ENCODE measurements at places on chromosomes 12 and 14.

- DNase-seq, result no peak
Observed at GRCh38 chr12:27498761-27499160, 25.2 kb upstream of the PPFIBP1 start.

- DNase-seq, result no peak
Observed at GRCh38 chr14:24848102-24848790, 201.7 kb downstream of the STXBP6 start.

GRCh38 chr14:95256002-95256775, 63.5 kb downstream of the CLMN start:
- no peak for DNase-seq

DNA sequence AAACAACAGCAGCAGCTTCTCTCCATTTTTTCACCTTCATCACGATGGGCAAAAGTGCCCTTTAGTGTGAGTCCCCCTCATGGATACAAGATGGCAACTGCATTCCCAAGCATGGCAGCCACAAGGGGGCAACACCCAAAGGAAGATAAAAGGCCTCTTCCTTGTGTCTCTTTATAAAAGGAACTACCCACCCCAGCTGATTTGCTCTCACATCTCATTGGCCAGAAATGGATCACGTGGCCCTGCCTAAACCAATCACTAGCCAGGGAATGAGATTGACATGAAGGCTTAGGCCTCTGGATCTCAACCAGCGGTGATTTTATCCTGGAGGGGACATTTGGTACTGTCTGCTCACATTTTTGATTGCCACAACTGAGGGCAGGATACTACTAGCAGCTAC, 21.9 kb upstream of the IFT81 start:
- peak; percentile 46 for DNase-seq

GRCh38 chr14:38405851-38406635, 150.2 kb upstream of the CLEC14A start:
- DNase-seq, result no peak

DNA sequence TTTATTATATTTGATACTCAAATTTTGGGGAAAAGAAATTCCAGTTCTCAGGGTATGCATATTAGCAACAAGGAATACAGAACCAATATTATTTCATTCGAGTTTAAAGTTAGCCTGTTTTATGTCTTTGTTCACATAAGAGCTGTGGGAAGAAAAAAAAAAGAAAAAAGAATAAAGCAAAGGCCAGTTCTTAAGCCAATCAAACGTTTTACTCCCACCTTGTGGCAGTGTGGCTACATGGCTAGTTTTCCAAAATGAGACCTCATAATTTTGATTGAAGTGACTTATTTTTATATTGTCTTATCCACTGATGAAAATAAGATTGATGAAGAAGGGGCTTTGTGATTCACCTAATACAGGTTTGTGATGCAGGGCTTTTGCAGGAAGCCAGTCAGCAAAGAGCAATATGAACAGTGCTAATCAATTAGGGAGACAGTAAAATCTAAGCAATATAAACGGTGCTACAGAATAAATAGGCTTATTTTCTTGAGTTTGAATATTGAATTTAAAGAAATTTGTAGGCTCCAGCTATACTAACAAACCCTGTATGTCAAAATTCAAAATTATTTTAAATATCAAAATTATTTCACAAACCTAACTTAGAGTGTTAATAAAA, 624.1 kb upstream of the FOXG1 start:
- no peak for DNase-seq

DNA sequence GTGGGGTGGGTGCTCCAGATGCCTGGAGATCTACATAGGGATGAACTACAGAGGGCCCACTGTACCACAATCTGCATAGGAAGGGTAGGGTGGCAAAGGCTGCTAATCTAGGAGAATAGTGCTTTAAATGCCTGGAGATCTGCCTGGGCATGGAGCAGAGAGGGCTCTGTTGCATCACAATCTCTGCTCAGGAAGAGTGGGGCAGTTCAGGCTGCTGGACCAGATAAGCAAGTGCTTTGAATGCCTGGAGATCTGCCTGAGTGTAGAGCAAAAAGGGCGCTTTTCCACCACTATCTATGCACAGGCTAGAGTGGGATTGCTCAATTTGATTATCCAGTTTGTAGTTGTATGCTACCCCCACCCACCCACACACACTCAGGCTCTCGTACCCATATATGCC, 886.3 kb upstream of the SEL1L start:
- DNase-seq, result no peak

- no peak for DNase-seq
Observed at GRCh38 chr12:91178781-91179180, 3.8 kb downstream of the DCN start.

DNA sequence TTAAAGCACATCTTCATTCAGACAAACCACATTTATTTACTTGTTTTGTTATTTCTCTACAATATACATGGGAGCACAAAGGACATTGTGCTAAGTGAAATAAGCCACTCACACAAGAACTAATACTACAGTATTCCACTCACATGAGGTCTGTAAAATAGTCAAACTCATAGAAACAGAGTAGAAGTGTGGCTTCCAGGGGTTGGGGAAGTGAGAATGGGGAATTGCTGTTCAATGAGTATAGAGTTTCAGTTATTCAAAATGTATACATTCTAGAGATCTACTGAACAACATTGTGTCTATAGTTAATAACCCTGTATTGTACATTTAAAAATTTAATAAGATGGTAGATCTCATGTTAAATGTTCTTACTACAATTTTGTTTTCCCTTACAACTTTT, 88.8 kb downstream of the ATXN7L3B start:
- no peak for DNase-seq

DNA sequence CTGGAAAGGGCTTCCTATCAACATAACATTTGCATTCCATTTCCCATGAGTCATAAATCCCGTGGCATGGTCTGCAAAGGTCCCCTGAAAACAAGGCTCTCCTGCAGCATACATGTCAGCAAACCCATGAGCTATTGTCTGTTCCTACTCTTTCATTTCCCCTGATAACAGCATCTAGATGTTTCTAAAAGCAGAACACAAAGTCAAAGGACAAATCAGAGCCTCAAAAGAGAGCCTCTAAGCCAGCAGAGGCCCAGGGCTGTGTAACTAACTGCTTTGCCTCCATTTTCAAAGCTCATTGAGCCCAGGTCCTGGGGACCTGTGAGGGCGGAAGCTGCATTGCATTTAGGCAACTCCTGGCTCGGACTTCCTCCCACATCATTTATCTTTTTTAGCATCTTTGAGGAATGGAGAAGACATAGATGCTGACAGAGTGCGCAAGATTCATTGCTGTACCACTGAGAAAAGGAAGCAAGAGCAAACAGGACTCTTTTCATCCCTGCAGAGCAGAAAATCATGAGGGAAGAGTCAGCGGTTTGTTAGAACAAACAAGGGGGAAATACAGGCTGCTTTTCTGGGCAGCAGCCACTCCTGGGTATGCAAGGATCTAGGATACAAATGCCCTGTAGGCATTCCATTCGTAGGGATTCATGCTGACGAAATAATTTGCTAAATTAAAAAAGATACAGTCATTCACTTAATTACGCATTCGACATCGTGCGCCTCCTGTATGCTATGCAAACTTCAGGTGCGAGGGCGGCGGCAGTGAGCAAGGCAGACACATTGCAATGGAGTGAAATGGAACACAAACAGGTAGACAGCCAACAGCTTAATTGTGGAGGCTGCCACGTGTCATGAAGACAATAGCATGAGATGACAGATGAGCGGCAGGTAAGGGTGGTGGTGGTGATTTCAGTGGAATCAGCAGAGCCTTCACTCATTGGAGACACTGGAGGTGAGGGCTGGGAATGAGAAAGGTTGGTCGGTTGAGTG, 131.0 kb downstream of the TMEM132D start:
- no peak for DNase-seq

GRCh38 chr14:27409944-27410343, 812.1 kb upstream of the NOVA1 start:
- DNase-seq, result no peak

GRCh38 chr12:21340403-21340802, 5.7 kb upstream of the SLCO1A2 start:
- DNase-seq, result no peak

- no peak for DNase-seq
Observed at GRCh38 chr14:51448831-51449670, 202.7 kb upstream of the FRMD6 start.

GRCh38 chr12:89875225-89875624, 166.6 kb upstream of the ATP2B1 start:
- no peak for DNase-seq

- DNase-seq, result no peak
Observed at GRCh38 chr12:3122841-3123678, 45.9 kb downstream of the TSPAN9 start.

GRCh38 chr12:88638966-88639760, 58.9 kb upstream of the KITLG start:
- DNase-seq, result no peak

- DNase-seq, result no peak
Observed at GRCh38 chr14:74974364-74975058, 19.1 kb upstream of the PGF start.

DNA sequence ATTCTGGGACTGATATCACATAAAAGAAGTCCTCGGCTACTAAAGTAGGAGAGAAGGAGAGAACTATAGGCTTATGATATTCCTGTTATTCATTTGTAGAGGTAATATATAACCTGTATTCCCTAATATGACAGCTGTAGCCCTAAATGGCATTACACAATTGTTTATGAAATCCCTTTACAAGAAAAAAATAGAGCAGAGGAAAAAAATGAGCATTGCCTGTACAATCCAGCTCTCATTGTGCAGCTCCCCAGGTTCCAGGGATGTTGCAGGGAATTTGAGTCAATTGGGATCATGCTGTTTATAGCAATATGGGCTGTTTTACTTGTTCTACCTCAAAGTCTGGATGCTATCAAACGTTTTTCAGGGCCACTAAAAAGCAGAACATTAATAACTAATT, 173.1 kb downstream of the APAF1 start:
- DNase-seq, result no peak

DNA sequence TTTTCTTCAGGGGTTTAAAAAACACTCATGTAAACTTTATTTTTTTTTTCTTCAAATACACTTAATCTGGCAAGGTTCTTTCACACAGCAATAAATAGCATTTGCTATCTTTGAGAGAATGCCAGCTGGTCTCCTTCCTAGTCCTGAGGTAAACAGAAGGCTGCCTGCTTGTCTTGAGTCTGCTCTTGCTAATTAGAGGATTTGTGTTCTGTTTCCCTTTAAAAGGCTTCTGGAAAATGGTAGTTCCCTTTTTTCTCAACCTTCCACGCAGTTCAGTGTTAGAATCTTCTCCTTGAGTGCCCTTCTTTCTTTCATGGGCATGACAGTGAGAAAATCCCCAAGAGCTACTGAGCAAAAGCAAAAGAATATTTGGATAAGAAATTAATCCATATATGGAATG, 92.3 kb upstream of the DCN start:
- DNase-seq, result no peak

DNA sequence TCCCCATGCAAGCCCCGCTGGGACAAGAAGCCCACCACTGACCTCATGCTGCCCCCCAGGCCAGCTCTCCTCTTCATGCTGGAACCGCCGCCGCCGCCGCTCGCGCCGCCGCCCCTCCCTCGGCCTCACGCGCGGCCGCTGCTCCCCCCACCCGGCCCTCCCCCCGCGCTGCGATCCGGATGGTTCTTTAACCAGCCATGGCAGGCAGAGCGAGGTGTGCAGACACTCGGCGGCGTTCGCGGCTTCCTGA, at the start of gene DCAF5:
DCAF5 (minus strand) TSS at position 218 of the 250 bp plus-strand sequence; CDS start at position 77, 141 bp downstream.
- no peak for DNase-seq

DNA sequence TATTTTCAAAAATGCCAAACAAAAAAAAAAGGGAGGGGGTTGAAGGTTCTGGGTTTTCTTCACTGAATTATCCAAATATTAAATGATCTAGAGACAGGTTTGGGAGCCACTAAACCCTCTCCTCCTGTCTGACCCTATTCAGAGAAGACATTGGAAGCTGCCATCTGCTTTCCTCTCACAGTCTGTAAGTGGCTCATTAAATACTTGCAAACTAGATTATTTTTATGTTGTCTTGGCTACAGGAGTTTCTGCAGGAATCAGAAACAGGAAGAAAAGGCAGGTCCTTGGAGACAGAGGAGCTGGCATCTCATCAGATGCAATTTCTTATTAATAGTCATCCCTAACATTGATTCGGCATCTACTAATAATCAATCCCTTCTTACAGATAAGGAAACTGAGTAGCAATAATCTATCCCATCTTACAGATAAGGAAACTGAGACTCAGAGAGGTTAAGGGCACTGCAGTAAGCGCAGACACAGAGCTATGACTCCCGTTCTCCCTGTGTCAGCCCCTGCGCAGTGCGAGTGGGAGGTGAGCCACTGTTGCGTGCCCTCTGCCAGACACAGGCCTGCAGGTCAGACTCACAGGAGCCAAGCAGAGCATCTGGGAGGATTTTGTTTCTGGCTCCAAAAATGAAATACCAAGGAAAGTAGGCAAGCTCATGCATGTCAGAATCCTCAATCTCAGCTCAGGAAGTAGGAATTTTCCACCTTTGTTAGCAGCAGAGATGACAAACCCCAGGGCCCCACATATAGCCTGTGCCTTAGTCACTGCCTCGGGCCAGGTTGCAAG, 11.0 kb downstream of the BDKRB2 start:
- no peak for DNase-seq

DNA sequence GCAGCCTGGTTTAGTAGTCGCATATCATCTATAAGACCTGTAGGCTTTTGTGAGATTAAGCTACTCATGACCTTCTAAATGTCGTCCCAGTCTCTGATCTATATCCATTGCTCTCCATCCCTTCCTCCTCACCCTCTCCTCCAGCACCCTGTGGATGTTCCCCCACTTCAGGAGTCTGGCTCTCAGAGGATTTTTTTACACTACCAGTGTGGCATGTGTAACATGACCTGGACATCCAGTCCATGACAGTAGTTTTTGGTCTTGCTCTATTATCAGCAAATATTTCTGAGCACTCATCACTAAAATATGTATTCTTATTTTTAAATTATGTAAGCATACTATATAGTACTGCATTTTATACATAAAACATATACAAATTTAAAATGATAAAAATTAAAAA, 142.1 kb downstream of the DYRK2 start:
- no peak for DNase-seq

GRCh38 chr12:4584281-4584680, 22.3 kb downstream of the DYRK4 start:
- no peak for DNase-seq

DNA sequence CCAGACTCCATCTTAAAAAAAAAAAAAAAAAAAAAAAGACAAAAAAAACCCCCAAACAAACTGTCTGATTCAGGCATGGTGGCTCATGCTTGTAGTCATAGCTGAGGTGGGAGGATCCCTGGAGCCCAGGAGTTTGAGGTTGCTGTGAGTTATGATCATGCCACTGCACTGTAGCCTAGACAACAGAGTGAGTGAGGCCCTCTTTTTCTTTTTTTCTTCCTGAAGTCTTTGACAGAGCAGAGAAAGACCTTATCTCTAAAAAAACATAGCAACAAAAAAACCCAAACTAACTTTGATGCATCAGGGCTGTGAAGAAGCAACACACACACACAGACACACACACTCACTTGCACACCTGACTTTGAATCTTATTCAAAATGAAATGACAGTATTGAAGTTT, 7.7 kb upstream of the AMN1 start:
- no peak for DNase-seq

DNA sequence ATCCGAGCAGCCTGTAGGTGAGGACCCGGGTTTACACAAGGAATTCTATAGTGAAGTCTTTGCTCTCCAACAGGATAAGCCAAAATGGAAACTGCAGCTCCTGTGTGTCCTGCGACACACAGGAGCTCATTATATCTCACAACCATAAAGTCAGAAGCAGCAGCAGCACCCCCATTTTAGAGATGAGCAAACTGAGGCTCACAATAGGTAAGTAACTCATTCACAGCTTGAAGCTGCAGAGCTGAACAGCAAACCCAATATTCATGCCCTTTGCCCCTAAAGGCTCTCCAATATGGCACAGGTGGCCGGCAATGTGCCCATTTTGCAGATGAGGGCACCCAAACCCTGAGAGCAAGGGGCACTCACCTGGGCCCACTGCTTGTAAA, 4.6 kb downstream of the NCOR2 start:
- no peak for DNase-seq

Data from dorsolateral prefrontal cortex (tissue), 122 donors.